ENCODE measurements at places on chromosomes 12 and 14. TPM values are rescaled to one million over a fixed set of nuclear protein-coding genes. Genes with fewer than 3 reads are reported as not detected.
A peak's percentile ranks its signal among the peaks of the same experiment; 100 is the strongest.

DNA sequence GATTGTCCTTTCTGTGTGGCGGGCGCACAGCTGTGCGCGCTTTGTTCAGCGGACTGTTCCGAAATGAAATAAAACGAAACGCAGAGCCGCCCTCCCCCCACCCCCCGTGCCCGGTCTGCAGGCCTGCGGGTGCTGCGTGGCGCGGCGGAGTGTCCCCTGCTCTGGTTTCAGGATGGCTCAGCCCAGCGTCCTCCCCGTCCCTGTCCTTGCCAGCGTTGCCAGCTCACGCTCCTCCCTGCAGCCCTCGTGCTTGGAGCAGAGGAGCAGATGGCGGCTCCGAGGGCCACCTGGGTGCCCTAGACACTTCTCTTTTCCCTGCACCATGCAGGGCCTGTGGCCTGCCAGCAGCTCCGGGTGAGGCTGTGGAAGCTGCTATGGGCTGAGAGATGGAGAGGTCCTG is 17.5 kb upstream of the BEGAIN start:
- DNase-seq: no peak

GRCh38 chr14:48333221-48333920 is 658.0 kb upstream of the MDGA2 start:
- DNase-seq: no peak

Gene STXBP6
- total RNA-seq: 4.7 TPM

DNA sequence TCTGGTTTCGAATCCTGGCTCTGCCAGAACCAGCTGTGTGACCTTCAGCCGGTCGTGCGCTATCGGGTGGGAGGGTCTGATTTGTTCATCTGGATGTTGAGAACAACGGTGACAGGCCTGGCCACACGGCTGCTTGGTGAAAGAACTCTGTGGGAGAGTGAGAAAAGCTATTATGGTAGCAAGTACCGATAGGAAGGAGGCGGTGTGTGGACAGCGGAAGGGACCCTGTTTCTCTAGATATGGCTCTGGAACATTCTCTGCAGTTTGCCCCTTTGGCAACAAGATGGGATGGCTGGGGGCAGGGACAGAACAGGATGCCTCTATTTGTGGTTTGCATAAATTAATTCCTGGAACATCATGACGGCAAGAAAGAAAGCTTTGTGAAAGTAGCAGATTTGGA is 347.3 kb downstream of the AACS start:
- no peak for DNase-seq

Gene TSPAN31
- 62.2 TPM for total RNA-seq

Gene NTN4
- 51.9 TPM for total RNA-seq

DNA sequence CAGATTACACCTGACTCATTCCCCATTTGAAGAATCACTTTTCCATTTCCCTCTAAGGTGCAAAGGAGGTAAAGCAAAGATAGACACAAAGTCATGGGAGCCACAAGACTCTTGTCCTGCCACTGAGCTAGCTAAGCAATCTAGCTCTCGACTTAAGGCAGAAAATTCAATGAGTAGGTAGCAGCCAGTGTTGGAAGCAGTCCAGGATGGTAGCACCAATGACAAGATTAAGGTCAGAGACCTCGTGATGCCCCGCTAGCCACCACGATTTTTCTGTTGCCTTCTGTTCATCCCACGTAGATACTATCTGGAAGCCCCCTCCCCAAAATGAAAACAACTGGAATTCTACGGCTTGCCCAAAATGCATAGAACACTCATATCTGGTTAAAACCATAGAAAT is 1.4 kb downstream of the VAMP1 start:
- DNase-seq: no peak

GRCh38 chr12:119036878-119037825 is 55.8 kb downstream of the SRRM4 start:
- DNase-seq: peak; percentile 1

Gene TMEM30B
- total RNA-seq: not detected

DNA sequence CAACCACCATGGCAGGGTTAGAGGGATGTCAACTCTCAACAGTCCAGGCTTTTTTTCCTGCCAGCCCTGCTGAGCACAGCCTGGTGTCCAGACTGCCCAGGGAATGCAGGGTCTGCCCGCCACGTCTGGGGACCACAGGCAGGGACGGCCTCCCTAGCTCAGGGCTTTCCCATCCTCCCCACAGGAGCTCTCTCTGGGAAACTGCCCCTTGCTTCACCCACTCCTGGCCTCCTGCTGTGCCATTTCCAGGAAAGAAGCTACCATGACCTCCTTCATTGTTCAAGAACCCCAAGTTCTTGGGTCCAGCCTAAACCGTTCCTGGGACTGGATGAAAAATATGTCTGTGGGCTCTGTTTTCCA is 4.8 kb downstream of the SCNN1A start:
- DNase-seq: no peak

DNA sequence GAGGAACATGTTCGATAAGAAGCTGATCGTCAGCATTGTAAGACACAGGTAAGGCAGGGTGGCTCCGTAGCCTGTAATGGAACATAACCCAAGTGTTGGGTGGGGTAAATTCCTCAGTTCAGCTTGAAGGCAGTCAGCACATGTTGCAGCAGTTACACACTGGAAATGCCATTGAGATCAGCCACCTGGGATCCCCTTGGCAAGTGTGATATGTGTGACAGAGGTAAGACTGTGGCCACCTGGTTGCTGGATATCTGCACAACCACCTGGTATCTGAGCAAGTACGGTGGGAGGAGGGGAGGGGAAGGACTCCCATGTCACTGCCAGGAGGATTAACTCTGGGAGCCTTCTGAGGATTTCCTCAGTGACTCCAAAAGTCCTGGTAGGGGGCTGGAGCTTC is 158.0 kb upstream of the CAND1 start:
- no peak for DNase-seq

GRCh38 chr14:93033983-93034670 is 81.6 kb downstream of the ITPK1 start:
- no peak for DNase-seq

Gene GARIN6
- total RNA-seq: not detected

DNA sequence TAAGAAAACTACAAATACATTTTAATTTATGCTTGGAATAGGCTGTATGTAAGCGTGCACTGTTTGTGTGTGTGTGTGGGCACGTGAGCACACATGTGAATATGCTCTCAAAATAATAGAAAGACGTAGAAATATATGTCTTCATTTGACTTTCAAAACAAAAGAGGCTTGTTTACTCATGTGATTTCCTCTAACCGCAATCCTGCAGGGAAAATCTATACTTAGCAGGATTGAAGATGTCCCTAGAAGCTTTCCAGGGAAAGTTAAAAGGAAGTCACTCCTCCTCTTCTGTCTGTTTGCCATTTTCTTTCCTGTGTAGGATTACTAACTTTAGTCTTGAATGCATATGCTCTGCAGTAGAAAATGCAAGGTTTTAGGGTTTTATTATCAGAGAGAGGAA is 404.7 kb downstream of the MDGA2 start:
- DNase-seq: no peak

Gene CLEC4E
- total RNA-seq: not detected

Gene GUCY2C
- total RNA-seq: not detected

DNA sequence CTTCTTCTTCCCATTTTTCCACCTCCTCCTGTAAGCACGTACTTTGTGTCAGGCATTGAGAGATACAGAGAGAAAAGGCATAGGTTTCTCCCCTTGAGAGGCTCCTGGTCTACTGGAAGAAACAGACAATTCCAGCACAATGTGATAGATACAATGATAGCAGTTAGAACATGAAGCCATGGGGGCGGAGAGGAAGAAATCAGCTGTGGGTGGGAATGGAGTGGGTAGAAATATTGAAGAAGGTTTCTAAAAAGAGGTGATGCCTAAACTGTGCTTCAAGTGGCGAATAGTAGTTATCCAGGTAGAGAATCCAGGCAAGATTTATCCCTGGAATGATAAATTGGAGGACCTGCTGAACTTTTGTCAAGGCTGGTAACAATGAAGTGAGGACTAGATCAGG is 528.8 kb downstream of the NRXN3 start:
- no peak for DNase-seq

Gene ACTR10
- 57.0 TPM for total RNA-seq

Gene KRT73
- not detected for total RNA-seq

Gene ALDH1L2
- 23.3 TPM for total RNA-seq

- DNase-seq: peak; percentile 56
These were observed 273.5 kb upstream of the SOX5 start for GRCh38 chr12:24222968-24223367.

GRCh38 chr12:27762757-27763156 is 17.3 kb upstream of the KLHL42 start:
- no peak for DNase-seq

DNA sequence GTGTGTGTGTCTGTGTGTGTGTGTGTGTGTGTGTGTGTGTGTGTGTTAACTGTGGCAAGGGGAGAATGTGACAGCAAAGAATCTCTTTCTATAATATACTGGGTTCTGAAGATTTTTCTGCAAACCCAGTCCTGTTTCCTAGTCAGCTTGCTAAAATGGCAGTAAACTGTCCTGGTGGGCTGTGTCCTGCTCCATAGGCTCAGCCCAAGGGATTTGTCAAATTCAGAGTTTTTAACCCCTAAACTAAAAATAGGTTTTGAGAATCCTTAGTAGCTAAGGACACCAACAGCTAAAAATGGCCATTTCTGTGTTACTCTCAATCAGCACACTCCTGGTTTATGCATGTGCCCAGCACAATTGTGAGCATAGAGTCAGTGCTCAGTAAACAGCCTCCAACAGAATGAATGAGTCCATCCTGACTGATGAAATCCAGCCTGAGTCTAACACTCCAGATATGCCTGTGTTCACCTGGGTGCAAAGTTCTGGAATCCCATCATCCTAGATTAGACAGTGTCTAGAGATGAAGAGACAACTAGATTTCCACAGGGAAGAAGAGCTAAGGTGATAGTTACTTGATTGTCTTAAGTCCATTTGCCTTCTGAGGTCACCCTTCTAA is 192.6 kb downstream of the TTC6 start:
- DNase-seq: no peak

GRCh38 chr12:82596483-82596882 is 90.2 kb upstream of the TMTC2 start:
- no peak for DNase-seq

- DNase-seq: no peak
These were observed 117.8 kb downstream of the DUSP6 start for GRCh38 chr12:89234324-89235114.

Gene KITLG
- 13.8 TPM for total RNA-seq

Gene MYO1A
- under 0.01 TPM for total RNA-seq

GRCh38 chr14:51653079-51653774 is 1.5 kb downstream of the FRMD6 start:
- DNase-seq: peak; percentile 81

DNA sequence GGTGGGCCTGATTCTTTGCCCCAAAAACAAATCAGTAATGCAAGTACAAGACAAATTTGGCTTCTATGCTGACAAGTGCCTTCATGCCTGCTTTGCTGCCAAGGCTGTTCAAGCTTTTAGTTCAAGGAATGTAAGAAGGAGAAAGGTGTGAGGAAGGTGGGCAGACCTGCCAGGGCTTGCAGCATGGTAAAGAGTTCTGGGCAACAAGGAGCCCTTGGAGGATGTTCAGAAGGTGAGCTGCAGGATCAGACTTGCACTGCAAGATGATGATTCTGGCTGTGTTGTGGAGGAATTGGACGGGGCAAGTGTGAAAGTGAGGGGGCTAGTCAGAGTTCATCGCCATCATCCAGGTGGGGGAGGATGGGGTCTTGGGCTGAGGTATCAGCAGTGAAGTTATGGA is 167.9 kb downstream of the NUAK1 start:
- DNase-seq: no peak

GRCh38 chr14:74348241-74348734 is at the start of gene VRTN:
Gene VRTN (plus strand): TSS chr14:74348471. CDS start chr14:74356784, 8,313 bp downstream.
- DNase-seq: no peak

Measured in fibroblast of villous mesenchyme (primary cell).